ENCODE measurements at places on chromosomes 11 and 22.

DNA sequence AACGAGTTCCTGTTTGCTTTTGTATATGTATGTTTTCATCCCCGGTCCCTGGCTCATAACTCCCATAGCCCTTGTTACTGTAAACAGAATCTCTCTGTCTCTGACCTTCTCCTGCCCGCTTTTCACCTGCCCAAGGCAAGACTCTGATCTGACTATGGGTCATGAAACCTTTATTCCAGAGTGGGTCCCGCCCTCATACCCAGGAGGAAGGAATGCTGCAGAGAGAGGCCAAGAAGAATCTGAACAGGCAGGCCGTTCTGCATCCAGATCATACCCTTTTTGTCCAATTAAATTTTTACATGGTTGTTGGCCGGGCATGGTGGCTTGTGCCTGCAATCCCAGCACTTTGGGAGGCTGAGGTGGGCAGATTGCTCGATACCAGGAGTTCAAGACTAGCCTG, 39.6 kb downstream of the GRIK4 start:
- no peak for DNase-seq

GRCh38 chr11:132844956-132845696, 687.2 kb downstream of the OPCML start:
- DNase-seq, result peak; percentile 15

DNA sequence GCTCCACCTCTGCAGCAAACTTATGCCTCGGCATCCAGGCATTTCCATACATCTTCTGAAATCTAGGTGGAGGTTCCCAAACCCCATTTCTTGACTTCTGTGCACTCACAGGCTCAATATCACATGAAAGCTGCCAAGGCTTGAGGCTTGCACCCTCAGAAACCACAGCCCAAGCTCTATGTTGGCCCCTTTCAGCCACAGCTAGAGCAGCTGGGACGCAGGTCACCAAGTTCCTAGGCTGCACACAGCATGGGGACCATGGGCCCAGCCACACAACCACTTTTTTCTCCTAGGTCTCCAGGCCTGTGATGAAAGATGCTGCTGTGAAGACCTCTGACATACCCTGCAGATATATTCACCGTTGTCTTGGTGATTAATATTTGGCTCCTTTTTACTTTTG, 24.7 kb upstream of the MTMR2 start:
- no peak for DNase-seq

DNA sequence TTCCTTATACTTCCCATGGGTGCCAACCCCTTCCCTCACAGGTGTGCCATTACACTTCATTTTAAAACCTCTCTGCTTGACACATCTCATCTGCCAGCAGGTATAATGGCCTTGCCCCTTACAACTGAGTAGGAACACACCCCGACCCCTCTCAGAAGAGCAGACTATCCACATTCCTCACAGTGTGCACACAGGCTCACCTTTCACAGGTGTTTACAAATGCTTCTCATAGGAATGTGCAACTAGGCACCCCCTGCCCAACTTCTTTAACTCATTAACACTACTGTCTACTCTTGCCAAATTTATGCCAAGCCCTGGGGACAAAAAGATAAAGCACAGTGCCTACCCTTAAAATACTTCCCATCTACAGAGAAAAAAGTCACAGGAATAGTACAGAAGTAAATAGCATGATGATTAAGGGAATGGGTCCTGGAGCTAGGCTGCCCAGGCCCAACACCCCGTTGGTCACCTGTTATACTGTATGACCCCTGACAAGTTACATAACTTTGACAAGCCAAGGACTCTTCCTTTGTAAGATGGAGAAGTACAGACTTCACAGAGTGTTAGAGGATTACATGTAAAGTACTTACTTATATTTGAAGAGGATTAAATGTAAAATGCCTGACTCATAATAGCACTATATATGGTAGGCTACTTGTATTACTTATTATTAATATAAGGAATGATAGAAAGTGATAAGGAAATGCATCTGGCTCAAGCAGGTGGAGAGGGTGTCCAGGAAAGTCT, 15.2 kb downstream of the TRIM3 start:
- no peak for DNase-seq

GRCh38 chr11:68939583-68940555, 36.2 kb downstream of the IGHMBP2 start:
- DNase-seq, result no peak

- peak; percentile 57 for DNase-seq
Observed at GRCh38 chr22:26673486-26673885, 16.1 kb downstream of the MIAT start.

DNA sequence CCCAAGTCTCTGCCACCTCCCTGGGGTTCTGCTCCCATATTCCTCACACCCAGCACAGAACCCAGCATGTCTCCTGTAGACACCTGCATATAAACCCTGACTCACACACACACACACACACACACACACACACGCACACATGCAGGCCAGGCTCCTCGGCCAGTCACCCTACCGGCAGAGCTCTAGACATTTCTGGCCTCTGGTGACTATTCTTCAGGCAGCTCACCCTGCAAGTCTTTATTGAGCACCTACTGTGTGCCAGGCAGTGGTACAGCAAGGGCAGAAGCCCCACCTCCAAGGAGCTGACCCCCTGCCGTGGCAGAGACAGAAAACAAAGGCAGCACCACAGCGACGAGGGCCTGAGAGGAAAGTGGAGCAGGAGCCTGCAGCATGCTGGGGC, 50.3 kb downstream of the CDKN1C start:
- DNase-seq, result no peak

DNA sequence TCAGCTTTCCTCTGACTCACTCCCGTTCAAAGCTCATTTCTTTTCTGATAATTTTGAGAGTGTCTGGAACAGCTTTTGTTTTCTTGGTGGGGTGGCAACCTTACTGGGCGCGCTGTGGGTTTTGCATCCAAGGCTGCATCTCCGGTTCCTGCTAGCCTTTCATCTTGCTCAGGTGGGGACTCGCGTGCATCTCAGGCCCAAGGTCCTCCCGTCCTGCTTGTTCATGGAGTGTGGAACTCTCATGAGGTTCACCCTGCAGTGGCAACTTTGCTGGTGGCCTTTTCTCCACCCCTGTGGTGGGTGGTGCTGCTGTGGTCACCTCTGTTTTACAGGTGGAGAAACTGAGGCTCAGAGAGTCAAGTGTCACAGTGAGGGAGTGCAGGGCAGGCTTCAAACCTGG, 25.6 kb downstream of the MCM5 start:
- no peak for DNase-seq

- DNase-seq, result peak; percentile 94
Observed at GRCh38 chr11:106156290-106156937, 79.0 kb downstream of the AASDHPPT start.

GRCh38 chr11:102389253-102389652, 42.2 kb downstream of the BIRC2 start:
- no peak for DNase-seq

- DNase-seq, result no peak
Observed at GRCh38 chr11:20583201-20583600, 16.2 kb upstream of the SLC6A5 start.

- DNase-seq, result no peak
Observed at GRCh38 chr22:37607935-37608476, 628 bp upstream of the GGA1 start.

DNA sequence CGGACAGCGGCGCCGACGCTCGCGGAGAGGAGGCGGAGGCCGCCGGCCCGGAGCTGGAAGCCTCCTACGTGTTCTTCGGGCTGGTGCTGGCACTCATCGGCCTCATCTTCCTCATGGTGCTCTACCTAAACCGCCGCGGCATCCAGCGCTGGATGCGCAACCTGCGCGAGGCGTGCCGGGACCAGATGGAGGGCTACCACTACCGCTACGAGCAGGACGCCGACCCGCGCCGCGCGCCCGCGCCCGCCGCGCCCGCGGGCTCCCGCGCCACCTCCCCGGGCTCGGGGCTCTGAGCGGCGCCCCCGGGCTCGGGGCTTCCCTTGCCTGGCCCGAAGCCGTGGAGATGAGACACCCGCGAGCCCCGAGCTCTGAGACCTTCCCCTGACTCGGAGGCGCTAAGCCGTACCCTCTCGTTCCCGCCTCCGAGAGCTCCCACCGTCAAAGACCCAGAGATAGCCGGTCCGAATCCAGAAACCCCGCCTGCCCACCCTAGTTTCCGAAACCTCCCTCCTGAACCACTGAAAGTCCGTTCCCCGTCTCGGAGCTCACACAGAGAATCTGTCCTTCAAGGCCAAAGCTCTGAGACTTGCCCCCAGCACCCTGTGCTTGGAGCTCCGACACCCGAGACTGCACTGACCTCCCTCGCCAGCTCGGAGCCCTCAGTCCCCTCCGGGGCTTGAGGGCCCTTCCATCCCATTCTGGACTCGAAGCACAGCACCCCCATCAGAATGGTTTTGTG, 1.5 kb downstream of the TPBGL start:
- no peak for DNase-seq

GRCh38 chr22:32909581-32910428, 108.3 kb downstream of the TIMP3 start:
- no peak for DNase-seq

DNA sequence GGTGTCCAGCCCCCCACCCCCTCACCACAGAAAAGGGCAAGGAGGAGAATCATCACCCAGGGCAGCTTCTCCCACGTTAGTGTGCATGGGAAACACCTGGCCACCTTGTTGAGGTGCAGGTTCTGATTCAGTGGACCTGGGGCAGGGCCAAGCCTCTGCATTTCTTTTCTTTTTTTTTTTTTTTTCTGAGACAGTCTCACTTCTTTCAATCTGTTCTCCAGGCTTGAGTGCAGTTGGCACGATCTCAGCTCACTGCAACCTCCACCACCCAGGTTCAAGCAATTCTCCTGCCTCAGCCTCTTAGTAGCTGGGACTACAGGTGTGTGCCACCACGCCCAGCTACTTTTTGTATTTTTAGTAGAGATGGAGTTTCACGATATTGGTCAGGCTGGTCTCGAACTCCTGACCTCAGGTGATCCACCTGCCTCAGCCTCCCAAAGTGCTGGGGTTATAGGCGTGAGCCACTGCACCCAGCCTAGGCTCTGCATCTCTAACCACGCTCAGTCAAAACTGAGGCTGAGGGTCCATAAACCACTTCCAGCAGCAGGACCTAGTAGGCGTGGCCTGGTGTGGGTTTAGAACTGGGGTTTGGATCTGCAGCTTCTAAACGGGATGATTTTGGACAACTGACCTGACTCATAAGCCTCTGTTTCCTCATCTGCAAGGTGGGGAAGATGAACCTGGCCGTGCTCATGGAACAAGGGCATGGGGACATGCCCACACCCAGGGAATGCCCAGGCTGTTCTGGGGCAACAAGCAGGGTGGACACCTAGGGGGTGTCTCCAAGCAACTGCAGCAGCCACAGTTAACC, 734 bp downstream of the ZP1 start:
- no peak for DNase-seq

- DNase-seq, result no peak
Observed at GRCh38 chr11:122077459-122077858, 38.6 kb downstream of the BLID start.

GRCh38 chr11:18526130-18526520, 617 bp downstream of the TSG101 start:
- DNase-seq, result peak; percentile 15

DNA sequence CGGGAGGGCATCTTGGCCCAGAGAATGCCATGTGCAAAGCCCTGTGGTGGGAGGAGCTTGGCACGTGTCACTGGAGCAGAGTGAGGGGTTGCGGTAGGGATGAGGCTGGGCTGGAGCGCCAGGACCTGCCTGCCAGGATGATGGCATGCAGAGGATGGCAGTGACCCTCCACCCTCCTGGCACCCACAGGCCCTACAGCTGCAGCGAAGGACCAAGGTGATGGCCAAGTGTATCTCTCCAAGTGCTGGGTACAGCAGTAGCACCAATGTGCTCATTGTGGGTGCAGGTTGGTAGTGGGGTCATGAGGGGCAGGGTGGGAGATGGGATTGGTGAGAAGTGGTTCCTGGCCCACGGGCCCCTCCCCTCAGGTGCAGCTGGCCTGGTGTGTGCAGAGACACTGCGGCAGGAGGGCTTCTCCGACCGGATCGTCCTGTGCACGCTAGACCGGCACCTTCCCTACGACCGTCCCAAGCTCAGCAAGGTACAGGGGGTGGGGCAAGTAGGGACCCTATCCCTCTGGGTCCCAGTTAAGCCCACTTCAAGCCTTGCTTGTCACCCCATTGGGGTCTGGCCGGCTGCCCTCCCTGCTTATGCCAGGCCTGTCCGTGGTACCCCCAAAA, 7.4 kb downstream of the AIFM3 start:
- DNase-seq, result no peak

GRCh38 chr11:3860375-3860774, 4.9 kb downstream of the STIM1 start:
- no peak for DNase-seq

GRCh38 chr11:58639669-58640068, 17.2 kb downstream of the CNTF start:
- no peak for DNase-seq

DNA sequence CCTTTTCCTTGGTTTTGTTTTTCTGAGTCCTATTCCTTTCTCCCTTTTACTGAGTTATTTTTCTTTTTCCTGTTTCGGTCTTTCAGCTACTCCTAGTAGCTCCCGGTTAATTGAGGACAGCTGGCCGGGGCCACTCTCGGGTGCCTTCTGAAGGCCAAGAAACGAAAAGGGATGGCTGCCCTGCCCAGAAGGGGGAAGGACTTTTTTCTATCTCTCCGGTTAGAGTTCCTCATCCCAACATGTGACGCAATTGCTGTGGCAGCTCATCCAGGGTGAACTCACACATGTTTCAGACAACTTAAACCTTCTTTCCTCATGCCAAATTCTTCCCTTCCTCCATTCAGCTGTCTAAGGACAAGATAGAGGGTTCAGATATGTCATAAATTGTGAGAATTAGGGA, 83.6 kb downstream of the PIWIL4 start:
- peak; percentile 85 for DNase-seq
